Skeletal muscle cell (primary cell): ENCODE measurements at places on chromosomes 7 and 10.

DNA sequence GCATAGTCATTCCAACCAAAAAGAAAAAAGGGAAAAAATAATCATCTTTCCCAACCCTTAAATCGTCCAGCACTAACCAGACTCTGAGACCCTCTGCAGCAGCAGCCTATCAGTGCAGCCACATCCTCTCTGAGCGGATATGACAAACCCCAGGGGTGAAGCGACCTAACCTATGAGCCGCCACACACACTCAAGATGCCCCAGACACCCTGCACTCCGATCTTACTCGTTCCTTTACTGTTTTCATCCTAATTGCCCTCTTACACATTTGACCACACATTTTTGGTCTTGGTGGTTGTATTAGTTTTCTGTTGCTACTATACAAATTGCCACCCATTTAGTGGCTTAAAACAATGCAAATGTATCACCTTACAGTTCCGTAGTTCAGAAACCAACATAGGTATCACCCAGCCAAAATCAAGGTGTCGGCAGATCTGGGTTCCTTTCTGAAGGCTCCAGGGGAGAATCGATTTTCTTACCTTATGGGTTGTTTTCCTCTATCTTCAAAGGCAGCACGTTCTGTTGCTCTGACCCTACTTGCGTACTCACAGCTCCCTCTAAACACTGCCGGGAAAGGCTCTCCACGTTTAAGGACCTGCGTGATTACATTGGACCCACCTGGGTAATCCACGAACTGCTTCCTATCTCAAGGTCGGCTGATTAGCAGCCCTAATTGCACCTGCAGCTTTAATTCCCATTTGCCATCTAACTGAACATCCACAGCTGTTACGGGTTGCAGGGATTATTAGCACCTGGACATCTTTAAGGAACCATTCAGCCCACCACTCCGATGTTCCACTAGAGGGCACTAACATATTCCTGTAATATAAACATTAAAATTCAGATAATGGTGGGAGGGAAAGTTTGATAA, 37.3 kb upstream of the PRSS1 start:
- DNase-seq = no peak

DNA sequence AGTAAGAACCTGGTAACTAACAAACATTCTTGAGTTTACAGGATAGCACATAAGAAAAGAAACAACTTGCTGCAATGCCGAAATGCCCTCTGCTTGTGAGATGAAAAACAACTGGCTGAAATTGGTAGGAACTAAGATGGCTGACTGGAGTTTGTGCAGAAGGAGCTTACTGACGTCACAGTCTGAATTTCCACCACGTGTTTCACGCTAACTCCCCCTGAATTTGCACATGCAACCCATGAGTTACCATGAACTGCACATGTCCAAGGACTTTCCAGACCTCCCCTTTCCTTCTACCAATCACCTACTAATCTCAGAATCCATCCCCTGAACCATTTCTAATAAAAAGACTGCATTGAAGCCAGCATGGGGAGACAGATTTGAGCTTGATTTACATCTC, 86.3 kb upstream of the KCND2 start:
- no peak for DNase-seq

- DNase-seq = no peak
These were observed 507.9 kb downstream of the RPS24 start for GRCh38 chr10:78541481-78542140.

- DNase-seq = no peak
These were observed 89.2 kb downstream of the DIP2C start for GRCh38 chr10:600234-600633.

DNA sequence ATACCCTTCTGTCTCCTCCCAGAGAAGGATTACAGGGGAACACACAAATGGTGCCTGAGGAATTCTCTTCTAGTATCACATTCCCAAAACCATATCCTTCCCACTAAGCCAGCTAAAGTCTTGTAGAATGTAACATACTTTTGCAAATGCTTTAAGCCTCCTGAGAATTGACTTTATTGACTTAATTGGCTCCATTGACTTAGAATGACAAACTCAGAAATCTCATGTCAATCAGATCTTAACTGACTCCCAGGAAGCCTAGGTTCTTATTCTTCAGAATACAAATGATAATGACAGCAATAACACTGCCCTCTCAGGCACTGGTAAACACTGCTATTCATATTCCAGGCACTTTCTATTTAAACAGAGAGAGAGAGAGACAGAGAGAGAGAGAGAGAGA, 356.9 kb upstream of the PRKCQ start:
- DNase-seq = no peak

- DNase-seq = no peak
These were observed 522.5 kb downstream of the ETV1 start for GRCh38 chr7:13466874-13467547.

DNA sequence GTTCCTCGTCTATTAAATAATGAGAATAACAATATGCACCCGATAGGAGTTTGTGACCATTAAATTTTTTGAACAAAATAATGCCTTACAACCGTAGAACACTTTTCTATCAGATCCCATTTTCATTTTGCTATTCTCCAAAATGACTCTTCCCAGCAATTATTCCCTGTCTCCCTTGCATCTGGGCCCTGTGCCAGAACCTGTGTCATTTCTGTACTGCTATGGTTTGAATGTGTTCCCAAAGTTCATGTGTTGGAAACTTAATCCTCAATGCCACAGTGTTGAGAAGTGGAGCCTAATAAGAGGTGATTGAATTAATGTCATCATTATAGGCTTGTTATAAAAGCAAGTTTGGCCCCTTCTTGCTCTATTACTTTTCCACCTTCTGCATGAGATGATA, 33.2 kb upstream of the SMNDC1 start:
- no peak for DNase-seq

- DNase-seq = no peak
These were observed 9.9 kb upstream of the TAS2R41 start for GRCh38 chr7:143467724-143468123.

GRCh38 chr10:28172223-28172610, 130.6 kb downstream of the MPP7 start:
- no peak for DNase-seq

DNA sequence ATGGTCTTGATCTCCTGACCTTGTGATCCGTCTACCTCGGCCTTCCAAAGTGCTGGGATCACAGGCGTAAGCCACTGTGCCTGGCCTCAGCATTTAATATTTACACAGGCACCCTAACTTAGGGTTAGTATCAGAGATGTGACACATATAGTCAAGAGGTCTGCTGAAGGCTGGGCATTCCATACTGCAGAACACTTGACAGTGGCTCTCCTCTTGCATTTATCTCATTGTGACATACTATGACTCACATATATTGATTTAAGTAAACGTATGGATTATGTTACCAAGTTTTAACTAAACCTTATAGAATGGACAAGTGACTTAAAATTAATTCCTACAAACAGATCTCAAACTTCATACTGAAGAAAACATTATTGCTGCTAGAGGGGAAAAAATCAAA, 36.6 kb downstream of the BRAF start:
- DNase-seq = no peak

GRCh38 chr7:96310110-96310509, 11.8 kb downstream of the SLC25A13 start:
- DNase-seq = no peak

DNA sequence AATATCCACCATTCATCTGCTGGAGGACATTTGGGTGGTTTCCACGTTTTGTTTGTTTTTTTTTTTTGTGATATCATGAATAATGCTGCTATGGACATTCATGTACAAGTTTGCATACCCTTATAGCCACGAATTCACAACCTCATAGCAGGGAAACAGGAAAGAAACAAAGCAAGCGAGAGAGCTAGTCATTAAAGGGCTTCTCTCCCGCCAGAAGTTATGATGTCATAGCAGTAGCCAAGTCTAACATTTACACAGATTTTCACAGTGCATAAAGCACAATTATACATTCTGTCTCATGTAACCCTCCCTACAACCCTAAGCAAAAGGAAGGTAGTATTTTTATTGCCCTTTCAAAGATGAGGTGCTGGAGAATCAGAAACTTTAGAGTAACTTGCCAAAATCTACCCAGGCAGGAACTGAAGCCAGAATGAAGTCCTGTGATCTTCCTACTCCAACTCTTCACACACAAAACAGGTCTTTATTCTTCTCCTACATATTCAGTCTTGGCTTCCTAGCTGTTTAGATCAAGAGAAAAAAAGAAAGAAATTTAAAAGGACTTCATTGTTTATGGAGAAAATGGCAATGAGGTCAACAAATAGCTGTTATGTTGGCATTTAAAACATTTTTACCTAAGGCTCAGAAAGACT, 33.9 kb upstream of the GPAM start:
- no peak for DNase-seq

GRCh38 chr7:36366718-36367560, 22.7 kb upstream of the ANLN start:
- peak; percentile 26 for DNase-seq

GRCh38 chr10:13624630-13625029, 37.9 kb downstream of the PRPF18 start:
- no peak for DNase-seq

DNA sequence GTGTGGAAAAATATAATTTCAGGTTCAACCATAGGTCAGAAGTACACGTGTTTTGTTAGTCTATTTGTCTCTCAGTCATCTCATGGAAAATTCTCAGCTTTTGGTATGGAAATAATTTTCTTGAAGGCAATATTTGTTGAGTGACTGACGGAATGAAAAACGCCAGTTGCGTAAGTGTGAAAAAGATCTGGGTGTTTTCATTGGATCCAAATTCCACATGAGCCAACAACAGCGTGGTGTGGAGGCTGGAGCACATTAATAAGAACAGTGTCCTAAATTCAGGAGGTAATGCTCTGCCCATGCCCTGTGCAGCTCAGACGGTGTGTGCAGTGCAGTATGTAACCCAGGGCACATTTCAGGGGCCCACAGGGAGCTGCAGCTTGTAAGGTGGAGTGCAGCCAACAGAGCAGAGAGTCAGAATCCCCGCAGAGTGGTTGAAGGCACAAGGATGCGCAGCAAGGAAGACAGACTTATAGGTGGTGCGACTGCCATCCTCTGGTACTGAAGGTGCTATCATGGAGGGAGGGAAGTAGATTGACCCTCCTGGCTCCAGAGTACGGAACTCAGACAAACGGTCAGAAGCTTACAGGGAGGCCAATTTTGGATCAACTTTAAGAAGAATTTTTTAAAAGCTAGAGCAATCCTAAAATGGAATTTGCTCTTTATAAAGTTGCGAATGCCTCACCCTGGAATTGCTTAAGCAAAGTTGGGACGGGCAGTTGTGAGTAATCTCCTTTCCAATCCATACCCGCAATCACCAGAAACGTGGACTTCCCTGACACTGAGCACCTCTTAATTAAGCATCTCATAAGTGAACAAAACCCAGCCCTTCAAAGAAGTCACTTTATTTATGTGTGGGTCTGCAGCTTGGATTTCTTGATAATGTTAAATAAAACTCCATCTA, 38.0 kb downstream of the EGFR start:
- DNase-seq = peak; percentile 66

DNA sequence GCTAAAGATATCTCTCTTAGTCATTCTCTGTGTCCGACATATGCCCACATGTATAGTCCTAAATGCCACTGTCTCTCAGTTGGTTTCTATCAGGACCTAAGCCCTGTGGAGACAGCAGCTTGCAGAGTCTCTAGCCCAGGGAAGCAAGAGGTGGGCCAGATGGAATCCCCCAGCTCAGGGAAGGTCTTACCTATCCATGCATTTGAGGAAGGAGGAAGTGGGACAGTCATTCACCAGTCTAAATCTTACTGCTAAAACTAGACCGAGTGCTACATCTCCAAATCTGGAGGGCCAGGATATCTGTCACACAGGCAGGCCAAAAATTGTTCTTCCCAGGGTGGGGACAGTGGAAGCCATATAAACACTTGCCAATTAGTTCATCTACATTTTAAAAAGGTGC, 26.4 kb upstream of the HERPUD2 start:
- no peak for DNase-seq

GRCh38 chr10:70693619-70694335, 21.5 kb downstream of the ADAMTS14 start:
- DNase-seq = peak; percentile 57

DNA sequence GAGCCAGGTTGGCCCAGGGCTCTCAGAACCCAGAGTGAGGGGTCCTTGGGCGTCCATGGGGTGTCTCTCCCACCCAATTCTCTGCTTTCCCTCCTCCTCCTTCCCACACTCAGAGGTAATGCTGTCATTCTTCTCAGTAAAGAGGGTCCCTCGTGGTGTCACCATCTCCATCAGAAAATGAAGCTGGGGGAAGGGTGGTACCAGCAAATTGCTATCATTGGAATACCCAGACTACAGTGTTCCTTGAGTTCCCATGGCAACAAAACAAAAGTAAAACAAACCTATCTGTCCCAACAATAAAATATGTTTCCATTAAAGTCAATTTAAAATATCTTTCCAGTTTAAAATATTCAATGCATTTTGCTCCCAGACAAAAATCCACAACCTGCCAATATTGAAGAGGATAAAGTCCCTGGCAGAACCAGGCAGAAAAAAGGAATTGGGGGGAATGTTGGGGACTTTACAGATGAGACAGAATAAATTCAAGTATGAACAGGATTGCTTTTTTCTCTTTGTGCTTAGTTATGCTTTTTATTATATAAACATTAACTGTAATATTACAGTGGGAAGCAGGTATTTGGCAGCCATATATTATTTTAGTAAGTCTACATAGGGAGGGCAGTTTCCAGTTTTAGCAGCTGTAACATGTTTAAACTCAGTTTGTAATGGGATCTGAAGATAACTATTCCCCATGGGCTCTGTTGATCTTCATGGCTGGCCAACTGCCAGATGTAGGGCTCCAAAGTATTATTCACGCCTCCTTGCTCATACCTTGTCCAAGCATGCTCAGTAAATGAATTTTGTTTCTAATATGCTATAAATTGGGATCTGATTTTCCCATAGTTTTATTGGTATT, 182.1 kb downstream of the ARID5B start:
- peak; percentile 69 for DNase-seq

- no peak for DNase-seq
These were observed 104.7 kb upstream of the DDC start for GRCh38 chr7:50669890-50670289.

DNA sequence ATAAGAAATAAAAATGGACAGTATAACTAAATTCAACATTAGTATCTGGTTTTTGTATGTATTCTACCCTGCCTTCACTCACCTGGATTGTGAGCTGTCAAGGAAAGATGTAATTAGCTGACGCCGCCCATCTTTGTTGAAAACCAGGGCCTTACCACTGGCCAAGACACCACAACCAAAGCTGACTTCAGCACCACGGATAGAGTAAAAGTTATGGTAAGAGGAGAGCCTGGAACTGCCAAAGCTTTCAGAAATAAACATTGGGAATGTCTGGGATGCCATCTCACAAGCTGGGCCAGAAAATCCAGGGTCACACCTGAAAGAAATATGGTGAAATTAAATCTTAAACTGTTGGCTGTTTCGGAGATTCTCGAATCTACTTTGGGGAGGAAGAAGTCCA, 190.1 kb upstream of the SLC26A5 start:
- DNase-seq = no peak

- no peak for DNase-seq
These were observed 5.9 kb downstream of the AKR1B1 start for GRCh38 chr7:134452991-134453473.
